ENCODE measurements at places on chromosomes 11 and 22.

GRCh38 chr22:25782831-25783230, 40.8 kb downstream of the MYO18B start:
- DNase-seq, result no peak

DNA sequence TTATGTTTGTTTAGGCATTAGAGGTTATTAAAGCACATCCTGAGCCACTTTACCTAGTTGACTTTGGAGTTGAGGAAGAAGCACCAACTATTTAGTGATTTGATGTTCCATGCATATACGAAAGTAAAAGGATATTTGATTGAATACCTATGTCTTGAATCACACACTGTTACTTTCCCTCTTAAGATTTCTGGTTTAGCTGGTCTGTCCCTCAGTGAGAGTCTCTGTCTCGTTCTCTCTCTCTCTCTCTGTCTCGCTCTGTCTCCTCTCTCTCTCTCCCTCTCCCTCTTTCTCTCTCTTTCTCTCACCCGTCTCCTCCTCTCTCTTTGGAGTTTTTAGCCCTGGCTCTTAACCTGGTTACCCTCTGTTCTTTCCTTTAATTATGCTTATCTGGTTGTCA, 11.0 kb downstream of the CTNND1 start:
- no peak for DNase-seq

GRCh38 chr11:72308226-72309073, 64.5 kb upstream of the PHOX2A start:
- no peak for DNase-seq

GRCh38 chr11:112513417-112513816, 252.8 kb upstream of the PLET1 start:
- DNase-seq, result no peak

- no peak for DNase-seq
Measured at GRCh38 chr11:117412176-117412575, 84.5 kb downstream of the CEP164 start.

DNA sequence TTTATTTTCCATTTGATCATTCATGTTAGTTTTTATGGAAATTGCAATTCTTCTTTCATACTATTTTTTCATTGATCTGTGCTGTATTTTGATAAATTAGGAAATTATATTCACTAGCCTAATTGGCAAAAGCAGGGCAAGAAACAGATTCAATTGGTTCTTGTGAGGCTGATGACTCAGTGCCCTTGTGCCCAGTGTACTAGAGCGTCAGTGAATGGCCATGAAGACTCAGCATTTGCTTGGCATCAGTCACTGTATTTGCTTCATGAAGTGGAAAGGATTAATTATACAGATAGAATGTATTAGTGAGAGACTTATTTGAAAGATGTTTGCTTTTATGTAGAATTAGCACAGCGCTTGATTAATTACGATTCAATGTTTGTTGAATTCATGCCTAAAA, 31.8 kb downstream of the MRGPRX1 start:
- DNase-seq, result no peak

DNA sequence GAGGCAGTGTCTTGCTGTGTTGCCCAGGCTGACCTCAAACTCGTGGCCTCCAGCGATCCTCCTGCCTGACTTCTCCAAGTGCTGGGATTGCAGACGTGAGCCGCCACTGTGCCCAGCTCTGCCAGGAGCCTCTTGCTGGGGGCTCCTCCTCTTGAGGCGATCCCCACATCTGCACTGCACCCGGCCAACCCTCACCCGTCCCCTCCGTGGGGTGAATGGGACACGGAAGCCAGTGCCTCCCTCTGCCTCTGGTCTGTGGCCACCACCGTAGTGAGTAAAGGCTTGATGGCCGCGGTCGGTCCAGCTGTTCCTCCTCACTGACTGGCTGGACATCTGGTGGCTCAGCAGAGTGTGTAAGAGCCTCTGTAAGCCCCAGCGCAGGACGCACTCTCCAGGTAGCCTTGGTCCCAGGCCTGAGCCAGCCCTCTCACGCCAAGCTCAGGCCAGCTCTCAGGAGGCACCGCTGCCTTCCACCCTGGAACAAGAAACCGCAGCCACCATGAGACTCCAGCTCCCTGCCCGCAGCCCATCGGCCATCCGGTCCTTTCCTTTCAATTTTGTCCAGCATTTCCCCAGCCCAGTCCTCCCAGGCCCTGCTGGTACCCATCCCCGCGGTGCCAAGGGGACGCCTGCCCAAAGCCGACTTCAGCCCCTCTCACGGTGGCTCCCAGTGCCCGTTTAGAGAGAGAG, 100.3 kb downstream of the BRD1 start:
- no peak for DNase-seq

- DNase-seq, result no peak
Measured at GRCh38 chr22:38312261-38312800, 4.9 kb downstream of the CSNK1E start.

- DNase-seq, result peak; percentile 34
Measured at GRCh38 chr22:28810821-28811491, 10.6 kb upstream of the XBP1 start.

GRCh38 chr22:27554841-27555456, 246.6 kb downstream of the MN1 start:
- no peak for DNase-seq

DNA sequence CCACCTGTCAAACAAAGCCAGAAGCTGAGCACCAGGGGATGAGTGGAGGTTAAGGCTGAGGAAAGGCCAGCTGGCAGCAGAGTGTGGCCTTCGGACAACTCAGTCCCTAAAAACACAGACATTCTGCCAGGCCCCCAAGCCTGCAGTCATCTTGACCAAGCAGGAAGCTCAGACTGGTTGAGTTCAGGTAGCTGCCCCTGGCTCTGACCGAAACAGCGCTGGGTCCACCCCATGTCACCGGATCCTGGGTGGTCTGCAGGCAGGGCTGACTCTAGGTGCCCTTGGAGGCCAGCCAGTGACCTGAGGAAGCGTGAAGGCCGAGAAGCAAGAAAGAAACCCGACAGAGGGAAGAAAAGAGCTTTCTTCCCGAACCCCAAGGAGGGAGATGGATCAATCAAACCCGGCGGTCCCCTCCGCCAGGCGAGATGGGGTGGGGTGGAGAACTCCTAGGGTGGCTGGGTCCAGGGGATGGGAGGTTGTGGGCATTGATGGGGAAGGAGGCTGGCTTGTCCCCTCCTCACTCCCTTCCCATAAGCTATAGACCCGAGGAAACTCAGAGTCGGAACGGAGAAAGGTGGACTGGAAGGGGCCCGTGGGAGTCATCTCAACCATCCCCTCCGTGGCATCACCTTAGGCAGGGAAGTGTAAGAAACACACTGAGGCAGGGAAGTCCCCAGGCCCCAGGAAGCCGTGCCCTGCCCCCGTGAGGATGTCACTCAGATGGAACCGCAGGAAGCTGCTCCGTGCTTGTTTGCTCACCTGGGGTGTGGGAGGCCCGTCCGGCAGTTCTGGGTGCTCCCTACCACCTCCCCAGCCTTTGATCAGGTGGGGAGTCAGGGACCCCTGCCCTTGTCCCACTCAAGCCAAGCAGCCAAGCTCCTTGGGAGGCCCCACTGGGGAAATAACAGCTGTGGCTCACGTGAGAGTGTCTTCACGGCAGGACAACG, 11.7 kb downstream of the CXCR5 start:
- DNase-seq, result peak; percentile 77

- no peak for DNase-seq
Measured at GRCh38 chr11:72962084-72962483, 147.9 kb downstream of the ATG16L2 start.

DNA sequence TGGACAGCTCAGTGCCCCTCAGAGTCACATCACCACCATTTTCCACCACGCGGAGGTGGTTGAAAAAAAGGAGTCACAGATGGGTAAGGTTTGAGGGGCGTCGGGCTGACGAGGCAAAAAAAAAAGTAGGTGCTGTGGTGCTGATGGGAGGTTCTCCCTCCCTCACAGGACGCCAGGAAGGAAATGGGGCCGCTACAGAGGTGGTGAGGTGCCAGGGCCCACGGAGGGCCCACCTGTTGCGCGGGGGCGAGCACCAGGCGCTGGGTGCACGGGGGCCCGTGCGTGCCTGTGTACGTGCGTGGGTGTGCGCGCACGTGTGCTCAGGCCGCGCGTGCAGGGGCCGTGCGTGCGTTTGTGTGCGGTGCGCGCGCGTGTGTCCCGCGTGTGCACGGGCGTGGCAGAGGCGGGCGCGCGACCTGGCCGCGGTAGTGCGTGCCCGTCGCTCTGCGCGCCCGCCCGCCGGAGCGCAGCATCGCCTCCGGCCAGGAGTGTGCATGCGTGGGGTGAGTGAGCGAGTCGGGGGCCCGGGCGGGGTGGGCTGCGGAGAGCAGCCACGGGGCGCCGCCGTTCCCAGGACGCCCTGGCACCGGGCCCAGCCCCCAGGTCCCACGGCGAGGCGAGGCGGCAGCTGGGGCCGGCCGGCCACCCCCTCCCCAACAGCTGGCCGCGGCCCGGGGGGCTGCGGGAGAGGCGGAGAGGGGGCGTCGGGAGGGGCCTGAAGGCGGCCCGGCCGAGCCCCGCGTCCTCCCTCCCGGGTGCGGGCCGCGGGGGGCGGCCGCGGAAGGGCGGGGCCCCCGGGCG, 2.8 kb downstream of the PDGFB start:
- DNase-seq, result no peak

DNA sequence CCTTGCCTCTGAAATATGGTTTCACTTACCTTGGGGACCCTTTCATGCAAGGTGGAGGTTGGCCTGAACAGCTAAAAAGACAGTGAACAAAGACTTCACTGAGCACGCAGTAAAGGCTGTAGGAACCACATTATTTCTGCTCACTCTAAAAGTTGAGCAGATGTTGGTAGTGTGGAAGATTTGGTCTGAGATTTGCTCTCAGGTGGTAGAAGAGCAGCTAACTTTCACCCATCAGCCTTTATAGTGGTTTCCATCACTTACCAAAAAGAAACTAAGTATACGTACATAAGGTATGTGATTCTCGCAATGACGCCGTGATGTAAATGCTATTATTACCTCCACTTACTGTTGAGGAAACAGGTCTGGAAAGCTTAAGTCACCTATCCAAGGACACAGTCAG, 47.3 kb downstream of the PRR5L start:
- no peak for DNase-seq

GRCh38 chr11:10793470-10794255, 15.1 kb downstream of the EIF4G2 start:
- no peak for DNase-seq

DNA sequence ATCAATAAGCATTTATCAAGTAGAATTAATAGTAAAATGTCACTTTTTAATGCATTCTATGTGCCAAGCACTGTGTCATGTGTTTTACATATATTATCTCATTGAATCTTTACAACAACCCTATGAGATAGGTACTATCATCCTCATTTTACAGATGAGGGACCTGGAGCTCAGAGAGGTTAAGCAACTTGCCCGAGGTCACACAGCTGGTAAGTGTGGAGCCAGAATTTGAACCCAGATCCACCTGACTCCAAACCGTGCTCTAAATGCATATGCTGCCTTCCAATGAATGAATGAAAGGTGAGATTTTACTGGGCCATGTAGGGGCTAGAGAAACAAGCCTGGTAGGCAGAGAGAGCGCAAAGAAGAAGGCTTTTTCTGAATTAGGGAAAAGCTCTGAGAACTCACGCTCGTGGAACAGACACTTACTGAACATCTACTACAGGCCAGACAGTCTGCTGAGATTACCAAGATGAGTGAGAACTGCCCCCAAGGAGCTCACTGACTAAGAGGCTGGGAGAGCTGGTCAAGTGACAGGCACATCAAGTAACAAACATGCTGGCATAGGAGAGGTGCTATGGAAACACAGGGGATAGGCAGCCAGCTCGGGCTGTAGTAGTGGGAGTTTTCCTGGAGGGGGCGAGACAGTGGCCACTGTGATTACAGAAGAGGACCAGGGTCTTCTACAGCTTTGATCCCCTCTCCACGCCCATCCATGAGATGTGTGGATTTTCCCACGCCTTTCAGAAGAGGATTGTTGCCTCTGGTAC, 4.4 kb downstream of the ABCG4 start:
- no peak for DNase-seq

GRCh38 chr11:118996926-118997626, 862 bp upstream of the CENATAC start:
- DNase-seq, result peak; percentile 69

GRCh38 chr11:66231561-66231960, 36.9 kb upstream of the RAB1B start:
- DNase-seq, result no peak

- no peak for DNase-seq
Measured at GRCh38 chr11:85672105-85672902, 7.4 kb upstream of the CREBZF start.

DNA sequence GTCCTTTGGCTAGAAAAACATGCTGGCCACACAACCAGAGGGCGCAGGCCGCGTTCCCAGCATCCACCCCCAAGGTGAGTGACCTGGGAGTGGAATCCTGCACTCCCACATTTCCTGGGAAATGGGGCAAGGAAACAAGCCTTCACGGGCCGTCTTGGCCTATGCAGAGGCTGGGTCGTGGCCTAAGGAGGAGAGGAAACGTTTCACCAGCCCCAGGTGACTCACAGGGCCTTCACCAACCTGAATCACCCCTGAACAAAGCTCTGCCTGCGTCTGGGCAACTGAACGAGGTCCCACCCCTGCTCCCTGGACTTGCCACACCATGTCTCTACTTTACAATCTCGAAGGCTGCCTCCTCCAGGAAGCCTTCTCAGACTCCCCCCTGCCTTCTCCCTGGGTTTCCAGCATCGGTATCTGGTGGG, 13.2 kb downstream of the MYH9 start:
- peak; percentile 81 for DNase-seq

- DNase-seq, result no peak
Measured at GRCh38 chr11:35304386-35304775, 115.0 kb downstream of the SLC1A2 start.

GRCh38 chr22:38504731-38505540, 1.2 kb downstream of the DDX17 start:
- peak; percentile 73 for DNase-seq

DNA sequence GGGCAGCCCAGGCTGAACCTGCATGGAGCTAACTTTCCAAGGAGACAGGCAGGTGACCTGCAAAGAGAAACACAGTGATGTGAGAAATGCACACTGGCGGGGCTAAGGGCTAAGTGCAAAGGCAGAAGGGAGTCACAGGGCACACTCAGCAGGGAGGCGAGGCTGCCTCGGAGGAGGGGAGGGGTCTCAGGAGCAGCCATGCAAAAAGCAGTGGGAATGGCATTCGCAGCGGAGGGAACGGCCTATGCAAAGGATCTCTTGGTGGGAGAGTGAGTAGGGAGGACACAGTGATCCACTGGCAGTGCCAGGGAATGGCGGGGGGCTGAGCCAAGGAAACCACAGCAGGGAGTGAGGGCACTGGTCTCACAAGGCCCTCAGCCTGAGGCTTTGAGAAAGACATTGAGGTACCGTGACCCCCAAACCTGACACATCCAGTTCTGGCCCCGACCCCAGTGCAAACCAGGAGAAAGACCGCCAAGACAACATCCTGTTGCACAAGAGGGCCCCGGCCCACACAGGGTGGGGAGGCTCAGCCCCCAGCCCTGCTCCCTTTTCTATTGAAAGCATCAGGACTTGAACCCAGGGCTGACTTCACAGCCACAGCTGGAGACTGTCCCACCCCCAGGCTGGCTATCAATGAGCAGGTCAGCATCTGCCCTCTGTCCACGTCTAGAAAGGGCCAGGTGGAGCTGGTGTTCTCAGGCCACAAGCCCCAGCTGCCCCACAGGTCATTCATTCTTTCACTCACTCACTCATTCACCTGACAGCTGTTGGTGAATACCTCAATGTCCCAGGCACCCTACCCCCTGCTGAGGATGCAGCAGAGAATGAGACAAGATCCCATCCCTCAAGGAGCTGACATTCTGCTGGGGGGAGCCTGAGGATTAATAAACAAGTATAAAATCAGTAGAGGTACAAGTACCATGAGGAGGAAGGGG, 50.7 kb downstream of the IGLL1 start:
- no peak for DNase-seq

GRCh38 chr11:11290354-11290753, 62.7 kb downstream of the CSNK2A3 start:
- no peak for DNase-seq
